Midbrain (tissue), 1 donor: ENCODE measurements at places on chromosomes 2 and 18.

GRCh38 chr2:239443666-239444567 is 43.1 kb upstream of the HDAC4 start:
- DNase-seq, result peak; percentile 29

DNA sequence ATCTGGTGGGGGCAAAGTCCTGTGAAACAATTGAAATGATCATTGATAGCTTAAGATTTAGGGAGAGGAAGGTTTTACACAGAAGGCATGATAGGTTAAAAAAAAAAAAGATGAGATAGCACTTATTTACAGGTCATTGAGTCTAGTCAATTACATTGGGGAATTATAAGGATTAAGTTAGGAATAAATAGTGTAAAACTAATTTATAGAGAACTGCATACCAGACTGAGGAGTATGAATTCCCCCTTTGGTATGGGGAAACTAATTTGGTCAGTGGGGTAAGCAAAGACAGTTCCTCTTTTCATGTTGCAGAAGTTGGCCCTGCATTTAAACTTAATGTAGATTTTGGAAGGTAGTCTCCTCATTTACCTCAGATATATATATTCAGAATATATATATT is 10.8 kb downstream of the GLS start:
- no peak for DNase-seq

GRCh38 chr2:113218283-113219091 is 44.7 kb downstream of the PSD4 start:
- DNase-seq, result no peak

DNA sequence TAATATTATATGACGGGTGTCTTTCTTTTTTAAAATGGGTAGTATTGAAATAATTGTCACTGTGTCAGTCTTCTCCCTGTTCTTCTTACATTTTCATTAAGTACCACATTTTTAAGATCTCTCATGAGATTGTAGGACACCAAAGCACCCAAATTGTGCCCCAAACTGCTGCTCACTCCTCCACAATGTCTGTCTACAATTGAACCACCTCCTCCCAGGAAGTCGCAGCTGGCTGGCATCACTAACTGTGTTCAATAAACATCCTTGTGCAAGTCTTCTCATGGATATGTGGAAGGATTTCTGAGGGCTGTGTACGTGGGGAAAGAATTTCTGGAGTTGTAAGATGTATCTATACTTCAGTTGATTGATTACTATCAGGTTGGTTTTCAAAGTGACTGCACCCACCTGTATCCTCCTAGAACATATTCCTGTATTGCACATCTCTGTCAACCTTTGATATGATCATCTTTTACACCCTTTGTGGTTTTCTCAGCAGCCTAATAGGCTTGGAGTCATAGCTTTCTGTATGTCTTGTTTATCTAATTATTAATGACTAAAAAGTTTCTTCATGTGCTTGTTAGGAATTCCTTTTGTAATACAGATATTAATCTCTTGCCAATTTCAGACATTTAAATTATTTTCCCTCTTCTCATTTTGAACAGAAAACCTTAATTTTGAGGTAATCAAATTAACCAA is 774.9 kb downstream of the RNF144A start:
- no peak for DNase-seq

- no peak for DNase-seq
Measured at GRCh38 chr2:1686784-1687105, 57.6 kb downstream of the PXDN start.

GRCh38 chr2:233972941-233973575 is 55.9 kb downstream of the TRPM8 start:
- DNase-seq, result no peak

- no peak for DNase-seq
Measured at GRCh38 chr2:224781400-224781799, 65.2 kb upstream of the CCDC195 start.

DNA sequence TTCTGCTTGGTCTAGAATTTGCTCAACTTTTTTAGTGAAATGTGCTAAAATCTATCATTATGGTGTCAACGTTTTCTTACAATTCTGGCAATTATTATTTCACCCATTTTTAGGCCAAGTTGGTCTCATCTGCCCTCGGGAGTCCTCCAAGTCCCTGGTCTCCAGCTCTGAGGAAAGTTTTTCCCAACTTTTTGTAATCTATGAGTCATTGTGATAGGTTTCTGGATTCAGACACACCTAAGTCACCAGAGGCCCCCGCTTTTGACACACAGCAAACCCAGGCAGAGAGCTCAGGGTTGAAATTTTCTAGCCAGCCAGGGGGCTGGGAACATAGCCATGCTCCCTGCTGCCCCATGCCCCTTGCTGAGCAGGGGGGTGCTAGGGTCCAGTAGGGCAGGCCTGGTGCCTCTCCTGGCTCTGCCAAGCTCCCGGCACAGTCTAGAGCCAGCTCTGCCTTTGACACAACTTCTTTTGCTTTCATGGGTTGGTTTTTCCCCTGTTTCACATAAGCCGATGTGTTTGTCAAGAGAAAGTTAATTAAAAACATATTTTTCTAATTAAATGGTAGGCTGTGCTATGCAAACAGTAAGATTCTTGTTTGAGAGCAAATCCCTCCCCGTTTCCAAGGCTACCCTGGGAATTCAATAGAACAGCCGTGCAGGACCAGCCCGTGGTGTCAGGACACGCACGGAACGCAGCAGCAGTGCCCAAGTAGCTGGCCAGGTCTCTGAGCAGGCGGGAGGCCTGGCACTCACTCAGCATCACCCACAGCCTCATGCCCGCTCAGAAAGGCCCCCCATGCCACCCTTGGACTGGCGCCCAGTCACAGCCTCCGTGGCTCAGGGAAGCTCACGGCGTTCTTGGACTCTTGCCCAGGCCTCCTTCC is 25.5 kb upstream of the SNED1 start:
- peak; percentile 52 for DNase-seq

- no peak for DNase-seq
Measured at GRCh38 chr2:112046231-112046630, 8.8 kb upstream of the TMEM87B start.

- no peak for DNase-seq
Measured at GRCh38 chr2:145677371-145677770, 1157.5 kb upstream of the ZEB2 start.

- no peak for DNase-seq
Measured at GRCh38 chr2:17620280-17620679, 79.8 kb downstream of the VSNL1 start.

- no peak for DNase-seq
Measured at GRCh38 chr2:159600752-159601151, 15.6 kb downstream of the BAZ2B start.

GRCh38 chr2:29068513-29068912 is 5.8 kb downstream of the PCARE start:
- DNase-seq, result no peak

GRCh38 chr18:183769-184168 is 25.4 kb downstream of the USP14 start:
- no peak for DNase-seq

DNA sequence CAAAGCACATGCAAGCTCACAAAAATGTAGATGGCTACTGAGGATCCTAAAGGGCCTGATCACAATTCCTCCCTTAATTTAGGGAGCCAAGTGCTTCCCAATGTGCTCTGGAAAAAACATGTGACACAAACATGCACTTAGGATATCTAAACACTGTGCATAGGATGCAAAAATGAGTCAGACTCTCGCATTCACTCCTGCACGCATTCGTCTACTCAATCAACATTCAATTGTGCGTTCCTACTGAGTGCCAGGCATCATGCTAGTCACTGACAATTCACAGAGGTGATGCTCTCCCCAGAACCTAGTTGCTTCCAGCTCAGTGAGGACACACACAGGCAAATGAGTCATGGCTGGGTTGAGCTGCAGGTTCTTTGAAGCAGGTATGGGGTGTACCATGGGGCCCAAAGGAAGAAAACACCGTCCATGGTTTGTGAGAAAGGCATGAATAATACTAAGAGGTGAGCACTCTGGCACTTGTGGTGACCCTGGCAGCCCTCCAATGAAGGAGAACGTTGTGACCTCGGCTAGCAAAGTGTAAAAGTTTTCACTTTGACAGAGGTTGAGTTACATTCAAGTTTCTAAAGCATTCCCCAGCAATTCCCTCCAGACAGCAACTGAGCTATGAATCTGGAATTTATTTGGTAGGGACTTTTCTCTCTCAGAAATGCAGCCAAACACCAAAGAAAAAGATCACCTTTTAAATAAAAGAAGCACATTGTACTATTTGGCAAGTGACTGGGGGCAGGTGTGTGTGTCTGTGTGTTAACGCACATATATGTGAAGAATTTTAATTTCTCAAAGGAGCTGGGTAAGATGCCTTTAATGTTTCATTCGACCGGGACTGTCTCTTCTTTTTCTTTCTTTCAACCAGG is 173.3 kb downstream of the ALPK2 start:
- DNase-seq, result no peak

GRCh38 chr2:149451417-149452165 is 121.2 kb downstream of the LYPD6 start:
- no peak for DNase-seq

DNA sequence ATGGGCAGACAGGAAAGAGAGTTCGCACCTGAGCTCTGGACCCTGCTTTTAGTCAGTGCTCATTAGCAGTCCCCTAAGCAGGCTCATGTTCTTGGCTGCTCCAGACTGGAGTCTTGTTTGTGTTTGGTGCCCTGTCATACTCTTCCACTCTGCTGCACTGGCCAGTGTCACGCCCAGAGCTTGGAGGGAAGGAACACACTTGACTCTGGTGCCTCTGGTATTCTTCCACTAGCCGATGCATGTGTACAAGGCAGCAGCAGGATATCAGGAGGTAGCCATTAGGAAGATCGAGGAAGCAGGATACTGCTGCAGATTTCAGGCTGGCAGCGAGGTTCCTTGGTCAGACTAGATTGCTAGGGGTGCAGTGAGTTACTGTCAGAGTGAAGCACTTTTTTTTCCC is 81.4 kb upstream of the B3GNT2 start:
- no peak for DNase-seq

DNA sequence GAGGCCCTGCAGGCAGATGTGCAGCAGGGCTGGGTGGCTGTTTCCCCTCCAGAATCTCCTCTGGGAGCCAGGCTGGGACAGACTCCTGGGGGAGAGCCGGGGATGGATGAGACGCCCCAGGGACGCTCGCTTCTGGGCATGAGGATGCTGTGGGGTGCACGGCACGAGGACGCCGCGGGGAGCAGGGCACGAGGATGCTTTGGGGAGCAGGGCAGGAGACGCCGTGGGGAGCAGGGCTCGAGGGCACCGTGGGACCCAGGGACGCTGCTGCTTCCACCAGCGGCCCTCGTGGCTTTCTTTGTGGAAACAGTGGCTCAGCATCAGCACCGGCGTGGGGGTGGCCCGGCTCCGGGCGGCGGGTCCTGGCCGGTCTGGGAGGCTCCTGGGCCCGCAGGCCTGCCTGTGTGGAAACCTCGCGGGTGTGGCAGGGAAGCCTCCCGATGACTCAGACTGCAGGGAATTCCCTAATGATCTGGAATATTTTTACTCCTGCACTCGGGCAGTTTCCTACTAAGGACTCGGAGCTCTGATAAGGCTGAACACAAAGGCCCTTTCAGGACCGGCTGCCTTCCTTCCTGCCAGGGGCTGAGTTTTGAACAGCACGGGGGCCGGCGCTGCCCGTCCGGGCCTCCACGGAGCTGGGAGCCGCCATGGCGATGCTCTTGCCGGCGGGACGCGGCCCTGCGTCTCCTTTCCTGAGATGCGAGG is 62.6 kb downstream of the NFATC1 start:
- peak; percentile 10 for DNase-seq

DNA sequence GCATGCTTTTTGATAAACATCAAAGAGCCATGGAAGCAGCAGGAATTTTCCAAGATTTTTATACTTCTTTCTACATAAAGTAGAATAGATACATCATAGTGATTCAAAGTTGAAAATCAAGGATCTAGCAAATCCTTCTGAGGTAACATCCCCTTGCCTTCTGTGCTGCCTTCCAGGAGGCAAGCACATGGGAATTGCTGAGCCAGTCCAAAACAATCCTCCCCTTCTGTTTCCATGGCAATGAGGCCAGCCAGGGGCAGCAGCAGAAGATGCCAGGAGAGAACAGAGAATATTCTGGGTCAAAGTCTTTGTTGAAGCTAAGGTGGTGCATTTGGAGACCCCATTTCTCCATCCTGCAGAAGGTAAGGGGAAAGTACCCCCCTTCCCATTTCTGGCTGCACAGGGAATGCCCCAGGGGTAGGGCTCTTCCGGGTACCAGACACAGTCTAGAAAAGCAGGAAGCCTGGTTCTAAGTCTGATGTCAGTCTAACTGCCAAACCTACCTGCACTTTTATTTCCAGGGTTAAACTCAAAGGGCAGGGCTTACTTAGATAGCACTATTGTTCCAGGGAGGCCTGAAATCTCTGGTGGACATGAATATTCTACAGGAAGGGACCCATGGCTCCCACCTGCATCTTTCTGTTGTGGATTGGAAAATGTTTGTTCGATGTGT is 22.1 kb downstream of the CENPA start:
- DNase-seq, result peak; percentile 17

- DNase-seq, result no peak
Measured at GRCh38 chr2:108920-109809, 62.9 kb upstream of the FAM110C start.

DNA sequence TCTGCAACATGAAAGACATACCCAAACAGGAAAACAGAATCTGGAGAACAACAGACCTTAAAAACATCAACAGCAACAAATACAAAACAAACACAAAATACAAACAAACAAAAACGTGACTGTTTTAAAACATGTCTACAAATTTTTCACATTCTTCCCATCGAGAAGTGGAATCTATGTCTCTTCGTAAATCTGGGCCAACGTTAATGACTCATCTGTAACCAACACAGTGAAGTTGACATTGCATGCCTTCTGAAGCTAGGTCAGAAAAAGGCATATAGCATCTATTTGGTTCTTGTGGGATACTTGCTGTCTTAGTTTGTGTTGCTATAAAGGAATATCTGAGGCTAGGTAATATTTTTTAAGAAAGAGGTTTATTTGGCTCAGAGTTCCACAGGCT is 269.0 kb upstream of the FBXO11 start:
- DNase-seq, result no peak

GRCh38 chr2:235052514-235053354 is 100.9 kb downstream of the SH3BP4 start:
- DNase-seq, result no peak

DNA sequence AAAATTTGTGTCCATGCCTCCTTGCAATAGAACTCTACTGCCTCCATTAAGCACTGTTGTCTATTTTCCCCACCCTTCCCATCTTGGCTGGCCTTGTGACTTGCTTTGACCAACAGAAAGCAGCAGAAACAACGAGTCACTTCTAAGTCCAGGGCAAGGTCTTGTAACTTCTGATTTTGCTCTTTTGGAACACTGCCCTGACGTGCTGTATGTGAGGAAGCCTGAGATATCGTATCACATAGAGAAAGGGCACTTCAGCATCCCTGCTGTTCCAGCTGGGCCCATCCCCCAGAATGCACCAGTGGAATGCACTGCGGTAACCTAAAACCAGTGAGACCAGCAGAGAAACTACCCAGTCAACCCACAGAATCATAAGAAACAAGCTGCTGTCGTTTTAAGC is 28.1 kb downstream of the NCKAP1 start:
- no peak for DNase-seq

GRCh38 chr2:121231385-121232000 is 53.5 kb downstream of the TFCP2L1 start:
- no peak for DNase-seq
